Renal pelvis (tissue), 12 donors: ENCODE measurements at places on chromosomes 11 and 22.
A peak's percentile ranks its signal among the peaks of the same experiment; 100 is the strongest.

DNA sequence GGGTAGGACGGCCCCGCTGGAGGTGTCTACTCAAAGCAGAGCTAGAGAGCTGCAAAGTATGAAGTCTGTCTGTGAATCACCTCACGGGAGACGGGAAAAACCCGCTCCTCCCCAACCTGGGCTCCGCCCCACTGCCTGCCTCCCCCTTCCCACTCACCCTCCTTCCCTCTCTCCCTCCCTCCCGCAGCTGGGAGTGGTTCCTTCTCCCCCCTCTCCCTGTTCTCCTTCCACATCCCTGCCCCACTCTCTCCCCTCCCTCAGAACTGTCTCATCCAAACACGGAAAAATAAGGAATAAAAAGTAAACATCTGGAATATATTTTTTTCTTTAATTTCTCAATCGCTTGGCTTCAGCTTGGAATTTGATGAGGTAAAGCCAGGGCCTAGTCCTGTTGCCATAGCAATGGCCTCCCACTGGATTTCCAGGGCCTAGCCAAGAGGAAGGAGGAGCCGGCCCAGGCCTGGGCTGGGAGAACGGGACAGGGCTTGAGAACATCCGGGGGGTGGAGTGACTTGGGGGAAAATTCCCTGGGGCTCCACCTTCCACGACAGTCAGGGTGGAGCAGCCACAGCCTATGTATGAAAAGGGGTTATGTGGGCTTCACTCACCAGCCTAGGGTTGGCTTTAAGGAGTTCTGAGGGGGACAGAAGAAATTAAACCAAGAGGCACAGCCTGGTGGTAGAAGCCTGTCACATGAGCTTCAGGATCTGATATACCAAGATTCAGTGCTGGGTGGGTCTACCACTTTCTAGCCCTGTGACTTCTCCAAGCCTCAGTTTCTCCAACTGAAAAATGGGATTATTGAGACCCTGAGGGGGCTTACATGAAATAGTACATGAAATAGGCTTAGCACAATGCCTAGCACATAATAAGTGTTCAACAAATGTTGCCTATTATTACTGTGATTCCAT is 2.2 kb downstream of the TNKS1BP1 start:
- DNase-seq = peak; percentile 91

- DNase-seq = no peak
Observed at GRCh38 chr11:130396965-130397364, 31.4 kb downstream of the ADAMTS8 start.

GRCh38 chr11:14636119-14636518 is 7.5 kb upstream of the PDE3B start:
- no peak for DNase-seq

- no peak for DNase-seq
Observed at GRCh38 chr11:93814966-93815633, 31.0 kb downstream of the MED17 start.

GRCh38 chr11:77661670-77662069 is 24.1 kb upstream of the CLNS1A start:
- DNase-seq = no peak

DNA sequence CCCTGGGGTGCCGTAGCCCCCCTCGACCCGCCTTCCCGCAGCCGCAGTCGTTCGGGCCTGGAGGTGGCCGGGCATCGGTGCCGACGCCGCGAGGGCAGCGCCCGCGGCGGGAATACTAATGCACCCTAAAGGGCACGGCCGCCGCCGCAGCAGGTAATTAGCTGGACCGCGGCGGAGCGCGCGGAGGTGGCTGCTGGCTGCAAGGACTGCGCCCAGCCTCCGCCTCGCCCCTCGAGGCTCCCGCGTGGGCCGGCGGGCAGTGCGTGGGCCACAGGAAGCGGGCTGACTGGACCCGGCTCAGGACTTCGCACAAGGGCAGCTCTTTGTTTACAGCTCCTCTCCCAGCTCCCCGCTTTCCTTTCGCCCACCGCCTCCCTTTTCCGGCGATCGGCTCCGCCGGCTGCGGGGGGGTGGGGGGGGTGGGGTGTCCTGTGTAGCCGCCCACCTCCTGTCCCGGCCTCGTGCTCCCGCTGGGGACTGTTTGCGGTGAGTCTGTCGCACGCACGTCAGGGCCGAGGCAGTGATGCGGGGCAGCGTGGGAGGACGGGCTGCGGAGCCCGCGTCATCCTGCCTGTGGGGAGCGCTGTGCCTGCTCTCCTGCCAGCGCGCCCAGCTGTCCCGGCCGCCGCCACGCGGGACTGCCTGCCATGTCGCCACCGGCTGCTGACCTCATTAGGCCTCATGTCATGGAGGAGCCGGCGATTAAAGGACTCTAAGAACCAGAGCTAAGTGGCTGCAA is 53.2 kb downstream of the GRIK4 start:
- DNase-seq = peak; percentile 69

DNA sequence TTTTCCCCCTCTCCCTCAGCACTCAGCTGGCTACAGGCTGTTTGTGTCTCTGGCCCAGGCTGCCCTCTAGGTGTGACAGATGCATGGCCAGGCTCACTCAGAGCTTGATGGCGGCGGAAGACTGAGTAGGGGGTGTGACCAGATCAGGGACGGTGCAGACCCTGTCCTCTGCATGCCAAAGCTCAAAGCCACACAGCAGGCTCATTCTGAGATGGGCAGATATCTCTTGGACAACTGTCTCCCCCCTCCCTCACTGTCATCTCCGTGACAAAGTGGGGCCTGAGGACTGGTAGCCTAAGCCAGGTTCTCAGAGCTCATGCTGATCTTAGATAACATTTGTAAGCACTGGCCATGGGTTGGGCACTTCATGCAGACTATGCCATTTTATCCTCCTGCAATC is 231.3 kb downstream of the DSCAML1 start:
- no peak for DNase-seq

- no peak for DNase-seq
Observed at GRCh38 chr11:118401880-118402590, 629 bp downstream of the ATP5MG start.

- DNase-seq = no peak
Observed at GRCh38 chr11:32420937-32421901, 14.1 kb downstream of the WT1 start.

- no peak for DNase-seq
Observed at GRCh38 chr11:75611823-75612222, 49.8 kb downstream of the SERPINH1 start.

- DNase-seq = no peak
Observed at GRCh38 chr11:128735935-128736605, 42.2 kb downstream of the FLI1 start.

DNA sequence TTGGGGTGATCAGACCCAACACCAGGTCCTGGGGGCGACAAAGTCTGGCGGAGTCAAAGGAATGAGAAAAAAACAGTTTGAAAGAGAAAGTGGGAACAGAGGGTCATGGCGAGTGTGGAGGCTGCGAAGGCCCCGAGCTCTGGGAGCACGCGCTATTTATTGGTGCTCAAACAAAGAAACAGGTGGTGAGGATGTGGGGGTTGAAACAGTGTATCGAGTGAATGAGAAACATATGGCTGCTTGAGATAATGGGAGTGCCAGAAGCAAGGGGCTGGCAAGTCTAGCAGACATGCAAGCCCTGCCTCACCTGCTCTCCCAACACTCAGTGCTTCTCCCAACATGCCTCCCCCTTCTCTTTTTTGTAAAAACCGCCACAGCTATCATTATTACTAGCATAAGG is 7.8 kb upstream of the DUSP18 start:
- DNase-seq = no peak

DNA sequence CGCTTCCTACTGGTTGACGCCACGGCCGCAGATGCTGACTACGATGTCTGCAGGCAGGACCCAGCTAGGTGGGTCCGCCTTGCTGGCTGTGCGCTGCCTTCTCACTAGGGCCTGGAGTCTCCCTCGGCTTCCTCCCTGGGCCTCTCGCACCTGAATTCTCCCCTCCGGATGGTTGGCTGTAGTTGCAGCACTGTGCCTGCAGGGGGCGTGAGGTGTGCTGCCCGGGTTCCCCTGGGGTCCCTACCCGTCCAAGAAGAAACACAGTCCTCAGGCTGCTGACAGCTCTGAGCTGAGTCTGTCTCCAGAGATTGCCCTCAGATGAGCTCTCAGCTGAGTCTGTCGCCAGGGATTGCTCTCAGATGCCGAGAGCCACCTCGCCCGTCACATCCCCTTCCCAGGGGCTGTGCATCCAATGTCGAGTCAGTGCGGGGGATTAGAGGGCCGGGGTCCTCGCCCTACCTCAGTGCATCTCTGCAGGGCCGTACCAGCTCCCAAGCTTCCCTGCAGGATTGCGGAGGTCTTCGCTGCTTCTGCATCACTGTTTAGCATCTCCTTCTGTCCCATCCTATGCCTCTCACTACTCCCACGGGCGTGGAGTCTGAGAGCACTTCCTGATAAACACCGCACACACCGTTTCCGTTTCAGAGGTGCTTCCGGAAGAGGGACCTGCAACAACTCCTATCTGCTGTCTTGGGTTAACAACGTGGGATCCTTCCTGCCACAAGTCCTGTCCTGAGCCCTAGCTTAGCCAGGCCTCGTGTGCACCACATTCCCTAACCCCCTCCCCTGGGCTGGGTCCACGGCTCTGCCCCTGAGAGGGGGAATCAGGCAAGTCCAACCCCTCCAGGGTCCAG is 196.9 kb downstream of the CSNK2A3 start:
- DNase-seq = no peak

- DNase-seq = no peak
Observed at GRCh38 chr22:46917771-46918101, 155.3 kb downstream of the TBC1D22A start.

GRCh38 chr11:134640971-134641968 is 229.2 kb upstream of the B3GAT1 start:
- DNase-seq = no peak

DNA sequence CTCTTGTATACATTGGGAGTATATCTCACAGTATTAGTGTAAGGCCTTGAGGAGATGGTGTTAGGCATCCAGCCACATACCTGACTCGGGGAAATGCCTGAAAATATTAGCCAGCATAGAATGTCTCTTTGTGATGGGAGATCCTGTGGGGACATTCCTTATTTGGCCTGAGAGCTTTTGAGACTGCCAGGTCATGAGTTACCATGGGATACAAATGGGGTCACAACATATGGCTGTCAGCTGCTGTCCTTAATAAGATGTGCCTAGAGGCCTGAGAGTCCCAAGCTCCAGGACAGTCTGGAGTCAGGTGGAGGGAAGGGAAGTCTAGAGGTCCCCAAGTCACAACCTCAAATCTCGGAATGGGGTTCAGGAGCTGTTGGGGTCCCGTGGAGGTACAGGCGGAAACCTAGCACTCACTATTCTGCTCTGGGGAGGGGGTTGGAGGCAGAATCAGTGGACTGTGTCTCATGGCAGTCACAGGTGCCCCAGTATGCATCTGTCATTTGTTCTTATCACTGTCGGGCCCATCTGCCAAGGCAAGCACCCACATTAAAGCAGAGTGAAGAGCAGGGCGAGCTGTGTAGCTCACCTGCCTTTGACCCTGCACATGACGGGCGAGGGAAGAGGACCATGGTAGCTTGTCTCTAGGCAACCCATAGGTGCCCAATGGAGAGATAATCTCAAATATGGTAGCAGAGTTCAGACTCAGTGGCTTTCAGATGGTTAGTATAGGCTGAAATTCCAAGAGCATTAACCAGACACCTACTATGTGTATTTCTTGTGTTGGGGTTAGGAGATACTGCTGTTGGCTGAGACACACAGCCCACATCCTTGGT is 29.9 kb downstream of the KCNQ1OT1 start:
- DNase-seq = no peak

DNA sequence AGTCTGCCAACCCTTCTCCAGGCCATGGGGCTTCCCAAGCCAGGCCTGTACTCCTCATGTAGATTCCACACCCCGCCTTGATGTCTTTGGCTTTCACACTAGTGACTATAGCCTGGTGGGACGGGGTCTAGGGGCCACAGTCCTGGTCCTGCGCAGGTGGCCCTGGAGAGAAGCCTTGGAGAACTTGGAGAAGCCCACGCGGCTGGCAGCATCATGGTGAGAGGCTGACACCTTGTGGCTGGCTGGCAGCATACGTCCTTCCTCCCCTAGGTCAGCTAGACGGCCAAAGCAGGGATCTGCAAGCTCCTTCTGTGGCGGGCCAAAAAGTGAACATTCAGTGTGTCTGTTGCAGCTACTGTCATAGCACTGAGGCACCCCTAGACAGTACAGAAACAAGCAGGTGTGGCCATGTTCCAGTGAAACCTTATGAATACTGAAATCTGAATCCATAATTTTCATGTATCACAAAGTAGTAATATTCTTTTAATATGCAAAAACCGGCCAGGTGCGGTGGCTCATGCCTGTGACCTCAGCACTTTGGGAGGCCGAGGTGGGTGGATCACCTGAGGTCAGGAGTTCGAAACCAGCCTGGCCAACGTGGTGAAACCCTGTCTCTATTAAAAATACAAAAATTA is 42.0 kb downstream of the FAM83F start:
- peak; percentile 61 for DNase-seq

DNA sequence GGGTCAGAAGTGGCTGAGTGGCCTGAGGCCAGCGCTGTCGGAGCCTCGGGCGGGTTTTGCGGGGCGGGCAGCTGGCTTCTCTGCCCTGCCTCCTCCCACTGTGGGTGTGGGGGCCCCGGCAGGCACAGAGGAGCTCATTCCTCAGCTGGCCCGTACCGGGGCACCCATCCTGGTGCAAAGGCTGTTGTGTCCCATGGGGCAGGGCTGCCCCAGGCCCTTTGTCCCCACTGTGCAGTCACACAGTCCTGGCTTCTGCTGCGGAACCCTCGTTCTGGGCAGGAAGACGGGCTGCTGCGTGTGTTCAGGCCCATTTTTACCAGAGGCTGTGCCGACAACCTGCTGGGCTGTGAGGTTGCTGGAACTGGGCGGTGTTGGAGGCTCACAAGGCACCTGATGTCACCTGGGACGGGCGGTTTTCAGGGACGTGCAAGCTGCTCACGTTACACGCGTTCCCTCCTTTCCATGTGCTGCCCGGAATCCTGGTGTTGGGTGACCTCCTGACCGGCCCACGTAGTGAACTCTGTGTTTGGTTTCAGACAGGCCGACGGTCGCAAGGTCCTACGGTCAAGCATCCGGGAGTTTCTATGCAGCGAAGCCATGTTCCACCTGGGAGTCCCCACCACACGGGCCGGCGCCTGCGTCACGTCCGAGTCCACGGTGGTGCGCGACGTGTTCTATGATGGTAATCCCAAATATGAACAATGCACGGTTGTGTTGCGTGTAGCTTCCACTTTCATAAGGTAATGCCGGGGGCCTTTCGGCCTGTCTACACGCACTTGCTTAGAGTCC is 5.2 kb downstream of the SELENOO start:
- no peak for DNase-seq

- DNase-seq = no peak
Observed at GRCh38 chr11:63816166-63816565, 2.9 kb downstream of the SPINDOC start.

DNA sequence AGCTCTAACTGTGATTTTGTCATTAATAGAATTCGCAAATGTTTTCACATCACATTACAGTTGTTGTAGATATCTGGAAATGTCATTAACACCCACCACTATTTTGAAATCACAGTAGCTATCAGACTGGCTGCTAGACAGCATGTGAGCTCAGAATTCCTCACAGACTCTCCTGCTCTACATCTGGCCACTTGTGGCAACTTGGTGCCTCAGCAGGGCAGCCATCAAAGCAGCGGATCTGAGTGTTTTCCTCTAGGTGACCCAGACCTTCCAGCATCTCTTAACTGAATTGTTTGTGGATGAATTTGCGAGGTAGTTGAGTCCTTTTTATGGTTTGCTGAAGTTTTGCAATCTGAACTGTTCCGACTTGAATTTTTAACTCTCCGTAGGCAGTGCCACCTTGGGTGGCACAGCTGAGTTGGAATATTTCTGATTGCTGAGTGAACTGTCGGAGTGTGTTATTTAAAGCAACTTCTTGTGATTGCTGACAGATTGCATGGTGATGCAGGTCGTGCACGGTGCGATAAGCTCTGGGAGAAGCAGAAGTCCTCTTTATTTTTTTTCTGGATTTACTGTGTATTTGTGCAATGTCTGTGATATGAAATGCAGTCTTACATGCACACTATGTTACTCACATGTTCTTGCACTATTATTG is 114.0 kb upstream of the PLET1 start:
- no peak for DNase-seq
